ENCODE measurements at places on chromosomes 5 and 9.

DNA sequence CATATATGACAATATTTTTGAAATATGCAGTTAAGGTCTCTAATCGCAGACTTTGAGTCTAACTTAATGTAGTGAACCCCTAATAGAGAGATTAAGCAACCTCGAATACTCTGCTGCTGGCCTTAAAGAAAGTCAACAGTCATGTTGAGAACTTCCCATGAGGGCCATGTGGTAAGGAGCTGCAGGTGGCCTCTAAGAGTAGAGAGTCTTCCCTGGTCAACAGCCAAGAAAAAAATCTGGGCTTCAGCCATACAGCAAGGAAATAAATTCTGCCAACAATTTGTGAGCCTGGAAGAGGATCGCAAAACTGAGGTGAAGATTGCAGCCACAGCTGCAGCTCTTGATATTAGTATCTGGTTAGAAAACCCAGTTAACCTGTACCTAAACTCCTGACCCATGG lies 935.2 kb upstream of the TYRP1 start:
- DNase-seq: no peak

GRCh38 chr5:132480042-132480441 lies 10.5 kb downstream of the IRF1 start:
- no peak for DNase-seq

GRCh38 chr5:122921826-122922225 lies 76.4 kb downstream of the SNX24 start:
- DNase-seq: no peak

DNA sequence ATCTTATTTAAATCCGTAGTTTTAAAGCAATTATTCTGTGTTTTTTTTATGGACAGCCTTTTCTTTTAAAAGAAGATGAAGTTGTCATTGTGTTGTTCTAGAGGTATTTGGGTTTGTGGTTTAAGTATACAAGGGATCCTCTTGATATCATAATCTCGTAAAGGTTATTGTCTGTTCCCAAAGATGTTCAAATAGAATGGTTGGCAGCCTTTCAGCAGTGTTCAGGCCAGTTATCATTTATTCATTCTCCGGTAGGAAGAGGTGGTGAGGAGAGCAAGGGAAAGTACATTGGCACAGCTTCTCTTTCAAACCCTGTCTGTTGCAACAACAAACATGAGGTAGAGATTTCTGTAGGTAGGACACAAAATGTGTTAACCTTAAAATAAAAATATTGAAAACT lies 147.0 kb downstream of the FOCAD start:
- no peak for DNase-seq

- no peak for DNase-seq
These were observed 165.5 kb upstream of the NFIL3 start for GRCh38 chr9:91589101-91589553.

DNA sequence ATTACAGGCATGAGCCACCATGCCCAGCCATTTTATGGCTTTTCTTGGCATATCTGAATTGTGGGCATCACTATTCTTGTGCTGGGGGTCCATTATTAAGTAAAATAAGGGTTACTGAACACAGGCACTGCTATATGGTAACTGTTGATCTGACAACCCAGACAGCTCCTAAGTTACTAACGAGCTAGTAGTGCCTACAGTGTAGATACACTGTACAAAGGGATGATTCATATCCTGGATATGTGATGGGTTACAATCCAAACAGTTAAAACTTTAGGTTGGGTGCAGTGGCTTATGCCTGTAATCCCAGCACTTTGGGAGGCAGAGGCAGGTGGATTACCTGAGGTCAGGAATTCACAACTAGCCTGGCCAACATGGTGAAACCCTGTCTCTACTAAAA lies 4.3 kb downstream of the CD14 start:
- no peak for DNase-seq

GRCh38 chr9:124042201-124042721 lies 30.7 kb downstream of the LHX2 start:
- DNase-seq: no peak

- DNase-seq: no peak
These were observed 566.7 kb downstream of the CCDC171 start for GRCh38 chr9:16119261-16120230.

DNA sequence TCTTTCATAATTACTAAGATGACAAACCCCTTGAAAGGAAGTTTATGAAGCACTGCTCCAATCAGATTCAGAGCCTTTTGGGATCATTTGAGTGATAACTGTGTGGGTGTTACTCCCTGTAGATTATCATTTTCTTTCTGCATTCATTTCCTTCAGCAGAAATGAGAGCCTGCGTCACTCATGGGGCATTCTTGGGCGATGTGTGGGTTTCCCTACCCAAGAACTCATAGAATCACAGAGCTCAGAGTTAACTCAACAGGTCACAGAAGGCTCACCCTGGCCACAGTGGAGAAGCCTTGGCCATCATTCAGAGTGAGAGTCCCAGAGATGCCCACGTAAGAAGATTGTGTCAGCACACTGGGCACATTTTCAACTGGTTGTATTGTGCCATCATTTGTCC lies 401.9 kb downstream of the TLE4 start:
- DNase-seq: no peak

DNA sequence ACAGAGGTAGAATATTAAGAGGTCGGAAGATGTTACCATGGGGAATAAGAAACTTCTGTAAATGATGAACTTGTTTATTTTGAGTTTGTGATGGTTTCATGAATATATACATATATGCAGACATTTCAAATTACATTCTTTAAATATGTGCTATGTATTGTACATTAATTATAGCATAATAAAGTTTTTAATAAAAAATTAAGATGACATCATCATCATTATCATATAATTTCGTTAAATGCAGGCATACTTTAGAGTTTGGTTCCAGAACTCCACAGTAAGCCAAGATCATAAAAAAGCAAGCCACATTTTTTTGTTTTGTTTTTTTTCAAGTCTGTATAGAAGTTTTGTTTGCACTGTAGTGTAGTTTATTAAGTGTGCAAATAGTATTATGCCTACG lies 1403.5 kb downstream of the EFNA5 start:
- DNase-seq: no peak

- no peak for DNase-seq
These were observed 128.9 kb upstream of the SPEF2 start for GRCh38 chr5:35488791-35489190.

GRCh38 chr5:113292462-113292861 lies 142.3 kb downstream of the TSSK1B start:
- no peak for DNase-seq

DNA sequence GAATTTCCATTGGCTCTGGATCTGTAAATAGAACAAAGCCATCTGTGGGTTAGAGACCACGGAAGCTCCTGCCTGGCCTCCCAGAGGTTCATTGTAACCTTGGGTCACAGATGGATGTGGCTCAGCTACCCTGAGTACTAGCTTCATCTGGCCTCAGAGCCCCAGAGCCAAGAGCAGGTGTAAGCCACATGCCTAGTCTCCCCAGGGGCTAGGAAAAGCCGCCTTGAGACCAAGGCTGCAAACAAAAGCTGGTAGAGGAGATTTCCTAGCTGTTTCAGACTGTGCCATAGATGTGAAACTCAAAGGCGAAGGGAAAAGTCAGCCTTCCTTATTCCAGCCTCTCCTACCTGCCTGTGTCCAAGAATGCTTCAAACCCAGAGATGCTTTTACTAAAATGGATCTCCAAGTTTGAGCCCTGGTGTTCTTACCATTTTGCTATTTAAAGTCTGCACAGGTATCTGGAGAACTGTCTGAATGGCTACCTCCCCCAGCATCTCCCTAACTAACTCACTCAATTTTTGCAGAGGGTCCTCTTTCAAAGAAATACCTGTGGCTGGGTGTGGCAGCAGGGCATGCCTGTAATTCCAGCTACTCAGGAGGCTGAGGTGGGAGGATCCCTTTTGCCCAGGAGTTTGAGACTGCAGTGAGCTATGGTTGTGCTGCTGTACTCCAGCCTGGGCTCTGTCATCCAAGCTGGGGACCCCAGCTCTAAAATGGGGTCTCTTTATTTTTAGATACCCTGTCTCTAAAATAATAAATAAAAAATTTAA lies 42.3 kb upstream of the MAP1B start:
- no peak for DNase-seq

GRCh38 chr5:178327931-178328711 lies 95.5 kb upstream of the PHYKPL start:
- no peak for DNase-seq

DNA sequence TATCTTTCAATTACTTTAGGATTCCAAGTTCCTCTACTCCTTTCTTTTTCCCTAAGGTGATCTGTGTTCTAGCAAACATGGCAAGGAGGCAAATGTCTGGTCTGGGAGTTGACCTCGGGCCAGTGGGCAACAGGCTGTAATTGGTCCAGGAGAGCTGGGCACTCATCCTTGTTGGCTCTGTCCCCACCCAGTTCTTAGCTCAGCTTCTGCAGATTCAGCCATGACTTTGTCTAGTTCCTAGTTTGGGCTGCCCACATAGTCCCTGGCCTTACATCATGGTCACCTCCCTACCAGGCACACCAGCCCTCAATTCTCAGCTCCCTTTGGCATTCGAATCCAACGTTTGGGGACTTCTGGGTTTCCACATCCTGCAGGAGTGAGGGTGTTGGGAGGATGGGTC lies 92.1 kb upstream of the DAP start:
- DNase-seq: no peak

- DNase-seq: no peak
These were observed 199.0 kb downstream of the DNAH5 start for GRCh38 chr5:13745508-13745907.

- DNase-seq: no peak
These were observed 32.2 kb upstream of the STRBP start for GRCh38 chr9:123300554-123300953.

DNA sequence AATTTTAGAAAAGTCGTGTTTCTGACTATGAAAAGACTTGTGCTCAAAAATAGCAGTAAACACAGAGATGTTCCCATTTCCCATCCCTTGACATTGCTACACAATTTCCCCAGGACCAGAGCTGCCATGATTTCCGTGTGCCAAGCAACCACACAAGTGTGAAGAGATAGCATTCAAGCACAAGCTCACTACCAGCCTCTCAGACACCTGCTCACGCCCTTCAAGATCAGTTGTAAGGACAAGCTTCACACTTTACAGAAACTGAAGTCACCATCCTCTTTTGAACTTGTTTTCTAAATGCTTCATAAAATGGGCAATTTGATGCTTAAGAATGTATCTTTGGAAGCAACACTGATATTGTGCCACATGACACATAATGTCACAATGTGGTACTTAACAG lies 333.1 kb downstream of the CAAP1 start:
- no peak for DNase-seq

DNA sequence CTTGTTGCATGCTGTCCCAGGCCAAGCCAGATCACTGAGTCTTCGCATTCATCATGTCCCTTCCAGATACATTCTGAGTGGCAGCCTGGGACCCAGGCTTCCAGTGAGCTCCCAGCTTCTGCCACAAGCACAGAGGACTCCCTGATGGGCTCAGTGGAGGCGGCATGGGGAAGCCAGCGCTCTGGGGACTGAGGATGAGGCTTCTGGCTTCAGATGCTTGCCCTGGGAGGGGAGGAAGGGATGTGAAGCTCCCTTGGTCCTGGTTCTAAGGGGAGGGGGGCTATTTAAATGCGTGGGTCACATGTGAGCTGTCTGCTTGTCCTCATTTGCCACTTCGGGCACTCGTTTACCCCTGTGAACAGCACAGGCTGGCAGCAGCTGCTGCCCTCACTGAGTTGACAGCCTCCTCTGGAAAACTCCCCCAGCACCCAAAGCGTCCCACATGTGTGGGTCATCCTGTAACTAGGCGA lies 174.0 kb downstream of the NR3C1 start:
- no peak for DNase-seq

- no peak for DNase-seq
These were observed 129.6 kb downstream of the SEC61B start for GRCh38 chr9:99351647-99352046.

DNA sequence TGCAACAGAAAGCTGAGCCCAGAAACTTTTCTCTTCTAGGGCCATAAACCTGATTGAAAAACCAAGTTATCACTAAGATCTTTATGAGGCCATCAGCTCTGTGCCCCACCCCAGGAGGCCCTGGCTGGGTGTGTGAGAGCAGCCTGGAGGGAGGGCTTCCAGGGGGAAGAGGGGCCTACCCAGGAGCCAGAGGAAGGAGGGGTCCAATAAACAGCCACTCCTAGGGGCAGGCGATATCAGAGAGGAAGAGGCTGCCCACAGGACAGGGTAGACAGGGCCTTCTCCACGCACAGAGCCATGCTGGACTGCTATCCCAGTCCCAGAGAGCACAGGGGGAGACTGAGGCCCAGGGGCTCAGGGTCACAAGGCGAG lies 4.5 kb upstream of the CDX1 start:
- DNase-seq: no peak

DNA sequence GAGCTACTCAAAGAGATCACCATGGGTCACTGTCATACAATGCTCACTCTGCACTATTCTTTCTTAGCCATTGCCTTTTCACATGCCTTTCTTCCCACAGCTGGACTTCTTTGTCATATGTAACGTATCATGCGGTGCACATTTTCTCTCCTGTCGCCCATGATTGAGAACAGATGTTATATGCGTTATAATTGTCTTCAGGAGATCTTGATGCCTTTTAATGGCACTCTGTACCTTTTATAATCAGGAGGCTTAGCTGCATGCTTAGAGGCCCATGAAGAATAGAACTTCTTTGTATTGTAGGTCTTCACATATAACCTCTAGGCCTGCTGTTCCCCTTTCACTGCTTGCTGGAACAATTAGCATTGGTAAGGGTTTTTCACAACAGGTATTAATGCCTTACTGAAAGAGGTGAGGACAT lies 436.1 kb downstream of the CDH10 start:
- DNase-seq: no peak

GRCh38 chr5:77849308-77849900 lies 73.3 kb upstream of the TBCA start:
- DNase-seq: no peak

GRCh38 chr5:35900972-35901695 lies 37.3 kb downstream of the CAPSL start:
- DNase-seq: no peak

GRCh38 chr9:9790216-9790872 lies 822.5 kb downstream of the PTPRD start:
- no peak for DNase-seq

- no peak for DNase-seq
These were observed 96.5 kb downstream of the EHMT1 start for GRCh38 chr9:137715321-137715720.

GRCh38 chr5:93587597-93588351 lies 4.8 kb downstream of the NR2F1 start:
- no peak for DNase-seq

DNA sequence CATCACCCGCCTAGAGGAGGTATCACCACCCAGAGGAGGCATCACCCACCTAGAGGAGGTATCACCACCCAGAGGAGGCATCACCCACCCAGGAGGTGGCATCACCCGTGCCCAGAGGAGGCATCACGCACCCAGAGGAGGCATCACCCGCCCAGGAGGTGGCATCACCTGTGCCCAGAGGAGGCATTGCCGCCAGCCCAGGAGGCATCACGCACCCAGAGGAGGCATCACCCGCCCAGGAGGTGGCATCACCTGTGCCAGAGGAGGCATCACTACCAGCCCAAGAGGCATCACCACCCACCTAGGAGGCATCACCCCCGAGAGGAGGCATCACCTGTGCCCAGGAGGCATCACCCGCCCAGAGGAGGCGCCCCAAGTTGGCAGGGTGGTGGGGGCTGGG lies 2.6 kb downstream of the NOTCH1 start:
- no peak for DNase-seq
